RWPE2 (cell line): ENCODE measurements at places on chromosomes 3 and 15.

DNA sequence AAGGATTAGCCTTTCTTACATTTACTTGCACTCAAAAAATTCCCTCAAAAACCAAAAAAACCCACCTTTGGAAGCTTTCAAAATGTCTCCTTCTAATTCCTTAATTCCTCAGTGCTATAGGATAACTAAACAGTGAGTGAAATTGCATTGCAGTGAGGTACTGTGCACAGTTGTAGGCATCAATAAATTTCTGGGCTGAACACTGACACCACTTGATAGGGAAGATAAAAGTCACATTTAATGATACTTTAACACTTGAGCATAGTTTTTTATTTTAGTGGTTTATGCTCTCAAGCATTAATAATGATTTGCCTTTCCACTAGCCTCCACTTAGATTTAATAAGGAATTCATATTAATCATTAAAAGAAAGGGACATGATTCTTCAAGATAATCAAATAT, 52.3 kb downstream of the MAP2K5 start:
- no peak for DNase-seq
- H3K27ac ChIP-seq = no peak overlapping the region
- no peak overlapping the region for H3K4me3 ChIP-seq
- no peaks in the 10 kb centered on the region for H3K4me1 ChIP-seq
- H3K27me3 ChIP-seq = no peaks in the 10 kb centered on the region

DNA sequence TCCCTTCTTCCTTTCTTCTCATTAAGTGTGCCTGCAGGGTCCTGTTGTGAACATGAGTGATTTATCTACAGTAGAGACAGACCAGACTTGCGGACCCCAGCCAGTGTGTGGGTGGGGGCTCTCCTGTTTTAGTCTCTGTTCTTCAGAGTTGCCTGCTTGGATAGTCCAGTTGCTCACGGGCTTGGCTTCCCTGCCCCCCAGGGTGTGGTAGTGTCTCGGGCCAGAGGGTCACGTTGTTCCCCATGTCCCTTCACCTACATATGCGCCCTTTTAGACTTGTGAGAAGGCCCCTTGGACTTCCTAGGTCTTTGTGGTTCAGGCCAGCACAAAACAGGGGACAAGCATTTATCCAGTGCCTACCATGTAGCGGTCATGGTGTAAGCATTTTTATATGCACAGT, 85.8 kb downstream of the AAGAB start:
- no peak for DNase-seq
- no peaks in the 10 kb centered on the region for H3K27me3 ChIP-seq
- peaks cover 84% of the 10 kb centered on the region for H3K36me3 ChIP-seq

GRCh38 chr15:46088486-46089445, 453.9 kb downstream of the SQOR start:
- peak overlapping the region; percentile 11 for H3K27ac ChIP-seq
- no peak for DNase-seq
- H3K36me3 ChIP-seq = no peaks in the 10 kb centered on the region
- no peak overlapping the region for H3K4me3 ChIP-seq

DNA sequence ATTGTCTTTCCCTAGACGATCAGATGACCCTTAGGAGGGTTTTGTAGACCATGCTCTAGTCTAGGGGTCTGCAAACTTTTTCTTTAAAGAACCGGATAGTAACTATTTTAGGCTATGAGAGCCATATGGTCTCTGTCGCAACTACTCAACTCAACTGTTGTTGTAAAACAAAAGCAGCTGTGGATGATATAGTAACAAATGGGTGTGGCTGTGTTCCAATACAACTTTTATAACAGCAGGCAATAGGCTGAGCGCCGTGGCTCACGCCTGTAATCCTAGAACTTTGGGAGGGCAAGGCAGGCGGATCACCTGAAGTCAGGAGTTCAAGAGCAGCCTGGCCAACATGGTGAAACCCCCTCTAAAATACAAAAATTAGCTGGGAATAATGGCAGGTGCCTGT, 6.1 kb upstream of the CMTM6 start:
- H3K36me3 ChIP-seq = no peaks in the 10 kb centered on the region
- H3K4me3 ChIP-seq = no peak overlapping the region

GRCh38 chr3:59908701-59909100, 858.9 kb upstream of the CFAP20DC start:
- no peak overlapping the region for H3K27ac ChIP-seq
- no peaks in the 10 kb centered on the region for H3K36me3 ChIP-seq
- no peak for DNase-seq
- H3K4me1 ChIP-seq = no peaks in the 10 kb centered on the region
- no peaks in the 10 kb centered on the region for H3K27me3 ChIP-seq

DNA sequence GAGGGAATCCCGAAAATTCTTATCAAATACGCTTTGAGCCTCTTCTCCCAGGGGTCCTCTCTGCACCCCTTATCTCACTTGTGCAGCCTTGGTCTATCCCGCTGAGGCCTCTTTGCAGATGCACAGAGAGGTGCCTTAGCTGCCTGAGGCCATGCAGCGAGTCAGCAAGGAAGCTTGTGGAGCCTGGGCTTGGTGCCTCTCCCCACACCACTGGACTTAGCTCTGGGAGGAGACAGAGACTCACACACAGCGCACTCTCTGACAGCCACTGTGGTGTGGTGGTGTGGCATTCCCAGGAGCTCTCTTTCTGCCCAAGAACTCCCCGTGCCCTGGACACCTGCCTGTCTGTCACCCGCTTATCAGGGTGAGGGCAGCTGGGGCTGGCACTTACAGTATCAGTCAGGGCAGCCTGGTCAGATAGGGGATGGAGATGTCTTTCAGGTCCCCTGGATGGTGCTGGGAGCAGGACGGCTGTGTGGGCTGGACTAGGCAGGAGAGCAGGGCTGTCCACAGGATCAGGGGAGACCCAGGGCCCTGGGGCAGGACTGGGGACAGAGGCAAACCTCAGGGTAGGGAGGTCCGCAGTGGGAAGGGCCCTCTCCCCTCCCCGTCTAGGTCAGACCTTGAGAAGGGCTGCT, 10.2 kb upstream of the LINGO1 start:
- H3K27ac ChIP-seq = no peak overlapping the region
- H3K4me1 ChIP-seq = no peaks in the 10 kb centered on the region
- H3K36me3 ChIP-seq = no peaks in the 10 kb centered on the region
- no peak for DNase-seq
- H3K4me3 ChIP-seq = no peak overlapping the region

- peaks cover 25% of the 10 kb centered on the region for H3K4me1 ChIP-seq
- no peaks in the 10 kb centered on the region for H3K27me3 ChIP-seq
- DNase-seq = peak; percentile 77
- H3K27ac ChIP-seq = peak overlapping the region; percentile 44
- no peak overlapping the region for H3K4me3 ChIP-seq
These were observed 26.1 kb upstream of the ZNF280D start for GRCh38 chr15:56759450-56759845.

GRCh38 chr15:66939451-66940023, 125.9 kb upstream of the SMAD3 start:
- no peaks in the 10 kb centered on the region for H3K4me1 ChIP-seq
- no peaks in the 10 kb centered on the region for H3K27me3 ChIP-seq
- no peaks in the 10 kb centered on the region for H3K36me3 ChIP-seq
- H3K4me3 ChIP-seq = no peak overlapping the region
- no peak overlapping the region for H3K27ac ChIP-seq

GRCh38 chr3:53229606-53230005, 26.2 kb downstream of the TKT start:
- H3K4me1 ChIP-seq = no peaks in the 10 kb centered on the region
- H3K27ac ChIP-seq = no peak overlapping the region
- DNase-seq = no peak
- peaks cover 100% of the 10 kb centered on the region for H3K36me3 ChIP-seq
- no peak overlapping the region for H3K4me3 ChIP-seq
- no peaks in the 10 kb centered on the region for H3K27me3 ChIP-seq

- no peaks in the 10 kb centered on the region for H3K4me1 ChIP-seq
- no peaks in the 10 kb centered on the region for H3K36me3 ChIP-seq
- H3K4me3 ChIP-seq = no peak overlapping the region
- H3K27ac ChIP-seq = no peak overlapping the region
- no peak for DNase-seq
These were observed 195.8 kb downstream of the CD47 start for GRCh38 chr3:107894998-107895397.

GRCh38 chr3:62145086-62145757, 228.1 kb downstream of the FEZF2 start:
- DNase-seq = no peak
- no peak overlapping the region for H3K4me3 ChIP-seq
- no peak overlapping the region for H3K27ac ChIP-seq
- H3K27me3 ChIP-seq = no peaks in the 10 kb centered on the region
- H3K4me1 ChIP-seq = no peaks in the 10 kb centered on the region

GRCh38 chr15:60844511-60845174, 365.7 kb upstream of the ICE2 start:
- no peak overlapping the region for H3K27ac ChIP-seq
- no peaks in the 10 kb centered on the region for H3K4me1 ChIP-seq
- H3K4me3 ChIP-seq = no peak overlapping the region
- H3K36me3 ChIP-seq = no peaks in the 10 kb centered on the region

DNA sequence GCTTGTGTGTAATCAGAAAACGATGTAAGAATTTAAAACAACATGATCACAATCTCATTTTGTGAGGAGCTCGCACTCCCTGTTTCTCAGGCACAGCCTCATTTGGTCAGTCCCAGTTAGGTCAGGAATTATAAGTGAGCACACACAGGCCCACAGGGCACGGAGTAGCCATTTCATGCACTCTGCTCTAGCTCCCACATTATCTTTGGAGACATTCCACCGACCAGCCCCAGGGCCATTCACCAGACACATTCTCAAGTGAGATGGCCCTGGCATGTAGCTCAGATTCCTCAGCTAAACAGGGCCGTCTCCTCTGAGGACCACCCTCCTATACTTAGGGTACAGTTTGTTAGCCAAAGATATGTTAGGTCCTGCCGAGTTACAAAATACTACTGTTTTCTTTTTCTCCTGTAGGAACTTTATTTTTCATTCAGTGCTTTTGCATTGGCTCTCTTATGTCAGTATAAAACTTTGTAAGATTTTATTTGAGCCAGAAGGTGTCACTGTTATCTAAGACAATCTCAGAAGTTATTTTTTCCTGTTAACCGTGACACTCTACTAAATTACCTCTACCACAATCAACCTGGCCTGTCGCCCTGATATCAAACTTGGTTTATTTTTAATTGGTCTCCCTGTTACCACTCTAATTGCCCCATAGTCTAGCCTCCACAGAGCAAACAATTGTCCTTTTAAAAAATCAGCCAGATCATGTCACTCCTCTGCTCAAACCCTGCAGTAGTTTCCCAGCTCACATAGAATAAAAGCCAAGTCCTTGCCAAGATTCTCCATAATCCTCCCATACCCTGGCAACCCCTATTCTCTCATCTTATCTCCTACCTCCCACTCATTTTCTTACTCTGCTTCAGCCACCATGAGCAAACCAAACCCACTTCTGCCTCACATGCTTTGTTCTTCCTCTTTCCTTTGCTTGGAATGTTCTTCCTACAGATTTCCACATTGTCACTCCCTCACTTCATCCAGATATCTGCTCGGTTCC, 105.7 kb downstream of the PPP2R3A start:
- DNase-seq = no peak
- peaks cover 16% of the 10 kb centered on the region for H3K4me1 ChIP-seq
- H3K27ac ChIP-seq = peak overlapping the region; percentile 66
- H3K27me3 ChIP-seq = no peaks in the 10 kb centered on the region
- H3K36me3 ChIP-seq = peaks cover 8% of the 10 kb centered on the region; the same call in 1 of the 2 replicates

DNA sequence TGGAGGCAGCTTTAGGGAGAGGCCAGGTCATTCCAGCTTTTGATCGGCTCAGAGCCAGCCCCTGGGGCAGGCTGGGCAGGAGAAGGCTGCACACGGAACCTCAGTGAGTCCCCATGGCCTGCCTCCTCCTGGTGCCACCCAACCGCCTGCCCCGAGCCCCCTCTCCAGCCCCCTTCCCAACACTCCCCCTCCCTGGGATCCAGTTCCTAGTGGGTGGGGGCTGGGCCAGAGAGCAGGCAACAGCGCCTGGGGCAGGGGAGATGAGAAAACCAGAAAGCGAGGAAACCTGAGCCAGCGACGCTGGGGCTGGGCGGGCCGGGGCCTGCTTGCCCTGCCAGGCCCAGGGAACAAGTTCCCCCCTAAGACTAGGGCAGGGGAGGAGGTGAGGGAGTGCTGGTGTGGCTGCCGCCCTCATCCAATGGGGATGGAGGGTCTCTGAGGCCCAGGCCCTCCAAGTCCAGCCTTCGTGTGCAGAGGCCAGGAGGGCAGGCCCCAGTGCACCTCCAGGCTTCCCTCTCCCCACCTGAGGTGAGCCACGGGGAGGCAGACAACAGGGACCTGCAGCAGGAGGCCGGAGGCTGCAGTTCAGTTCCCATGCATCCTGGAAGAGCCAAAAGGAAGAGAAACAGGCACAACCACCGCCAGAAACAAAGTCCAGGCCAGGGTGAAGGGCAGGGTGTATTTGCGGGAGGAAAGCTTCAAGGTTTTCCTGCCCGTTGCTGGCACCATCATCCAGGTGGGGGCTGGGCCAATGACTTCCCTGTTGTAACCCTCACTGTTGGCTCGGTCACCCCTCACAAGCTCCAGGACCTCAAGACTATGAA, 4.0 kb upstream of the SEMA3F start:
- DNase-seq = peak; percentile 84
- peak overlapping the region; percentile 86 for H3K27ac ChIP-seq
- no peaks in the 10 kb centered on the region for H3K27me3 ChIP-seq
- no peak overlapping the region for H3K4me3 ChIP-seq
- H3K4me1 ChIP-seq = peaks cover 37% of the 10 kb centered on the region
- H3K36me3 ChIP-seq = no peaks in the 10 kb centered on the region

- no peaks in the 10 kb centered on the region for H3K27me3 ChIP-seq
- no peak overlapping the region for H3K4me3 ChIP-seq
- H3K27ac ChIP-seq = no peak overlapping the region
These were observed 342.3 kb upstream of the SGO1 start for GRCh38 chr3:20528180-20528770.

DNA sequence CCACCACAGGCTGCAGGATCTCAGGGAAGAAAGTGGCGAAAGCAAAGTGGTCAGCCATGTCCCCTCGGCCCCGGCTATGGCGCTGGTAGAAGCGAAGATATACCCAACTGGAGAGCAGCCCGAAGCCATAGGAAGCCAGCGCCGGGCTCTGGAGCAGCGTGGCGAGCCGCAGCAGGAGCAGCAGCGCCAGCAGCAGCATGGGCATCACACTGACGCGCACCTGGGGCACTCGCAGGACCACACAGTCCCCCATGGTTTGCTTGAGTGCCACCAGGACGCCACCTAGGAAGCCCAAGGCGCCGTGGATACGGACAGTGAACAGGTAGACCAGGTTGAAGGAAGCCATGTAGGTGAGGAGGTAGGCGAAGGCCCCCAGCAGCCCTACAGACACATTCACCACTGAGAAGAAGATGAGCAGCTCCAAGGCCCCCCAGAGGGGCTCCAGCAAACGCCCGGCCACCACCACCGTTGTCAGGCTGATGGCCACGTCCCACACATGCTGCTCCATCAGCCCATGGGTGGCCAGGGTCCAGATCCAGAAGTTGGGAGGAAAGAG, 888 bp downstream of the TMEM115 start:
- no peaks in the 10 kb centered on the region for H3K27me3 ChIP-seq
- H3K36me3 ChIP-seq = peaks cover 27% of the 10 kb centered on the region
- DNase-seq = no peak
- H3K4me3 ChIP-seq = peak overlapping the region; percentile 56
- peaks cover 13% of the 10 kb centered on the region for H3K4me1 ChIP-seq

DNA sequence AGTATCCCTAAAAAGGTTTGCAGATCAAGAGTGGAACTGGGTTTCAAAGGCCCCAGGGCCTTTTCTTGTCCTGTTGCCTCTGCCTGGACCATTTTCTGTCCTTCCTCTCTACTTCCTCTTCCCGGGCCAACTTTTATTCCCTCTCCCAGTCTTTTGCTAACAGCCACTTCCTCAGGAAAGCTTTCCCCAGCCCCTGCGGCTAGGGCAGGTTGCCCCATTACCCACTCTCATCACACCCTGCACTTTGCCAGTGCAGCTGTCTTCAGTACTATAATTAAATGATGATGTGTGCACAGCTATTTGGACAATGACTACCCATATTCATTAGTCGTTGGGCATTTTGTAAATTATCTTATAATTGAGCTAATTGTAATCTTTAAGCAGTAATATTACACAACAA, 150.5 kb upstream of the THBS1 start:
- H3K27ac ChIP-seq = peak overlapping the region; percentile 71
- no peaks in the 10 kb centered on the region for H3K36me3 ChIP-seq
- H3K27me3 ChIP-seq = no peaks in the 10 kb centered on the region
- no peak overlapping the region for H3K4me3 ChIP-seq
- no peak for DNase-seq
